Transverse colon (tissue), 4 donors: ENCODE measurements at places on chromosomes 5 and 9.

GRCh38 chr9:81613002-81613812, 76.1 kb downstream of the TLE1 start:
- peak; percentile 47 for DNase-seq

GRCh38 chr5:16963821-16964220, 27.7 kb upstream of the MYO10 start:
- no peak for DNase-seq

DNA sequence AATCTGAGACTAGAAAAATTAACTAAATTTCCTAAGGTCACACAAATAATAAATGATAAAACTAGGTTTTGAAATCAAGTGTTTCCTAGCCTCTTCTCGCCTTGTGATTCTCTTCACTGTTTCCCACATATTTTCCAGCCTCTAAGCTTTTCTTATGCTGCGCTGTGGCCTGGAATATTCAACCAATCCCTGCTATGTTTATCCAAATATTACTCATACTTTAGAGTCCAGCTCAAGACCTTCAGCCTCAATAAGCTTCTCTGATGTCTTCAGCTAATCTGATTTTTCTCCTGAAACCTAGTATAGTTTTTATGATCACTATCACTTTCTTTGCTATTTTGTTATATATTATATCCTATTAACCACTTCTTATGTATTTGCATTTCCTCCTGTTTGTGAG, 303.1 kb upstream of the CDH6 start:
- no peak for DNase-seq

DNA sequence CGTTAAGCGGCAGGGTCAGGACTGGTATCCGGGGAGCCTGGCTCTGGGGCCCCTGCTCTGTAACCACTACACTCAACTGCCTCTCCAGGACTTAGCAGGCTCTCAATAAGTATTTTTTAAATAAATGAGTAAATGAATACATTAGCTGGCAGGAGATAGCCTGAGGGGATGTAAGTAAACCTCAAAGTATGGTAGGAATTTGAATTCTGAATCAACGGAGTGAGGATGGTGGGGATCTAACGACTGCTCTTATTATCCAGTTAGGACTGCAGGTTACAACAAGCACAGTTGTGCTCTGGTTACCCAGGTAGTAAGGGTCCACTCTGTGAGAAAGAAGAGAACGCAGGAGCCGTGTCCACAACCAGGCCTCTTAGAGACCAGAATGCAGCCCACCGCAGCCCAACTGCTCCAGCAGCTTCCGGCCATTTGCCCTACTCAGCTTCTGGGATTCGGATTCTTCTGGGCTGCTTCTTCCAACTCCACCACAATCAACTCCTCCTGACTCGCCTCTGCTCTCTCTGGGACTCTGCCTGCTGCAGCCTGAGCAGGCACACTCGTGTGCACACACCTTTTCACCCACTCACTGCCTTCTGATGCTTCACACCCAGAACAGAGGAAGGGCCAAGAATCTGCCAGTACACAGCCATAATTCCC, 52.6 kb downstream of the MED27 start:
- DNase-seq, result no peak

DNA sequence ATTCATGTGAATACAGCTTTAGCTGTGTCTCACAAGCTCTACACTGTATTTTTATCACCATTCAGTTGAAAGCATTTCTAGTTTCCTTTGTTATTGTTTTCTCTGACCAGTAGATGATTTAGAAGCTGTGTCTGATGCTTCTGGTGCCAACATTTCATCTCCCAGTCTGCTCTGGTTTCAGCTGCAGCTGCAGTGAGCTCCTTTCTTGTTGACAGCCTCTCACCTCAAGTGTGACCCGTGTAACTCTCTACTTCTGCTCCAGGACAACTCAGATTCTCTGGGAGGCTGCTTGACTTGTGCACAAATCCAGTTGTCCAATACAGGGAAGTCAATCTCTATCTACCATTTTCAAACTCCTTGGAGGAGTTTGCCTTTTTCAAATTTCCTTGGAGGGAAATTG, 504.8 kb downstream of the DIRAS2 start:
- DNase-seq, result no peak

DNA sequence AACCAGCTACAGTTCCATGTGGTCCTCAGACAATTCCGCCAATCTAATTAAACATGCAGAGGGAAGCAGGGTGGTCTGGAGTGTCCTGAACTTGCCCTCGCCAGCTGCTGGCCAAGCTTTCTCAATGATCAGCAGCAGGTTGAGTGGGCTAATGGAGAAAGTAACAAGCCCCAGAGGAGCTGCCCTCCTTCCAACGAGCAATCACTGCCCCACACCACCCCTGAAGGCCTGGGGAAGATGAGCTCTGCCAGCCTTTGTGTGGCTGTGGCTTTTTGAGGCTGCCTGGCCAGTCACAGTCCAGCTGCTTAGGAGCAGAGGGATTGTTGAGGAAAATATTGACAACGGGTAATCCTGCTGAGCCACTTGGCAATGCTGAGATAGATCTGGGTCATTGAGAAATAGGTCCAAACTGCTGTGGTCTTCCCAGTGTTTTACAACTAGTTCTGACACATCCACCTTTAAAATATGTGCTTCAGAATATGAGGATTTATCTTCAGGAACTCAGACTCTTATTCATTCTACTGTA, 107.3 kb downstream of the CD180 start:
- DNase-seq, result no peak

DNA sequence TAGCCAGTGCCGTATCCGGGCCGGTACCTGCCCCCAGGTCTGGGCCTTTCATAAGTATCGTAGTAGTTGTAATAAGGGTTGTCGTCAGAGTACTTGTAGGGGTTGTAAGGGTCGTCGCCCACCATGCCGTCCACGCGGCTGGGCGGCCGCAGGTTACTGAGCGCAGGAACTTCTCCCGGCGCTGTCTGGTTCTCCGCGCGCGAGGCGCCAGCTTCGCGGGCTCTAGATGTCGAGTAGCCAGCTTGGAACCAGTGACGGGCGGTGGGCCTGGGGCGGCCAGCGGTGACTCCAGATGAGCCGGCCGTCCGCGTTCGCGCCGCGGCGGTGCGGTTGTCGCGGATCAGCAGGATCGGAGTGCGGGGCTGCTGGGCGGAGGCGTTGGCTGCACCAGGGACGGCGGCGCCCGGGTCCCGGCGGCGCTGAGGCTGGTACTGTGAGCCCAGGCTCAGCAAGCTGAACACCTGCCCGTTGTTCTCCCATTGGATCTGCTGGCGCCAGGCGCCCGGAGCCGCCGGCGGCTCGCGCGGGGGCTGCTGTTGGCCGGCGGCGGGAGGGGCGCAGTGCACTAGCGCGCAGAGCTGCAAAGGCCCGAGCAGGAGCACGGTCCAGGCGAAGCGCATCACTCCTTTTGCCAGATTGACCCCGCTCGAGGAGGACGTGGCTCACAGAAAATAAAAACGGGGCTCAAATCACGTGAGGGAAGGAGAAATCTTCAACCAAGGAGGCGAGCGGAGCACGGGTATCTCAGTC, 518 bp downstream of the LOX start:
- peak; percentile 10 for DNase-seq

GRCh38 chr5:115487168-115487567, 57.4 kb downstream of the FEM1C start:
- DNase-seq, result no peak

- DNase-seq, result no peak
These were observed 78.7 kb upstream of the IRX4 start for GRCh38 chr5:1961304-1961946.

DNA sequence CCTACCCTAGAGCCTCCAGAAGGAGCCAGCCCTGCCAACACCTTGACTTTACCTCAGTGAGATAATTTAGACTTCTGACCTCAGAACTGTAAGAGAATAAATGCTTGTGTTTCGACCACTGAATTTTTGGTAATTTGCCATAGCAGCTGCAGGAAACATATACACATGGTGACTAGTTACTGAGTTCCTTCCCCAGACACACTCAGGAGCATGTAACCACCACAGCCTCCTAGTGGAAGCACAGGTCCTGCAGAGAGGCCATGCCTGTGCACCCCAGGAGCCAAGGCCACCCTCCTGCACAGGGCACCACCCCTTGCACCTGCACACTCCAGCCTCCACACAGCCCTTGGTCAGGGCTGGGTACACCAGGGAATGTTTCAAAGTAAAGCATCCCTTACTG, 7.6 kb upstream of the CAMSAP1 start:
- no peak for DNase-seq

- no peak for DNase-seq
These were observed 22.0 kb upstream of the SLC46A2 start for GRCh38 chr9:112912636-112913035.

GRCh38 chr5:161302559-161302958, 244.0 kb downstream of the GABRB2 start:
- DNase-seq, result no peak

GRCh38 chr5:111954516-111955395, 197.8 kb upstream of the NREP start:
- DNase-seq, result no peak
